GM12892 (cell line): ENCODE measurements at places on chromosomes 1 and 21.

GRCh38 chr1:29282924-29283803 is 46.8 kb downstream of the PTPRU start:
- no peak for DNase-seq

GRCh38 chr1:100065183-100065968 is 67.4 kb downstream of the SASS6 start:
- DNase-seq: no peak

- no peak for DNase-seq
Measured at GRCh38 chr1:58869638-58870297, 85.9 kb upstream of the JUN start.

DNA sequence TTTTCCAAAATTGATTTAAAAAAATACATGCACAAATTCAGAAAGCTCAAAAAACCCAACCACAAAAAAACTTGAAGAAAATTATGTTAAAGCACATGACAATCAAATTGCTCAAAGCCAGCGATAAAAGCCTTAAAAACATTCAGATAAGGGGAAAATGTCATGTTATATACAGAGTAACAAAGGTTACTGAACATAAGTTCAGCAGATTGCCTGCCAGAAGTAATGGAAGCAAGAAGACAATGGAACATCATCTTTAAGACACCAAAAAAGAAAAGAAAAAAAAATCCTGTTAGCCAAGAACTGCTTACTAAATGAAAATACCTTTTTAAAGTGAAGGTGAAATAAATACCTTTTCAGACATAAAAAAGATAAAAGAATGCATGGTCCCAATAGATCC is 147.2 kb upstream of the SGIP1 start:
- DNase-seq: no peak

GRCh38 chr1:215416497-215416896 is 150.6 kb upstream of the KCTD3 start:
- DNase-seq: no peak

DNA sequence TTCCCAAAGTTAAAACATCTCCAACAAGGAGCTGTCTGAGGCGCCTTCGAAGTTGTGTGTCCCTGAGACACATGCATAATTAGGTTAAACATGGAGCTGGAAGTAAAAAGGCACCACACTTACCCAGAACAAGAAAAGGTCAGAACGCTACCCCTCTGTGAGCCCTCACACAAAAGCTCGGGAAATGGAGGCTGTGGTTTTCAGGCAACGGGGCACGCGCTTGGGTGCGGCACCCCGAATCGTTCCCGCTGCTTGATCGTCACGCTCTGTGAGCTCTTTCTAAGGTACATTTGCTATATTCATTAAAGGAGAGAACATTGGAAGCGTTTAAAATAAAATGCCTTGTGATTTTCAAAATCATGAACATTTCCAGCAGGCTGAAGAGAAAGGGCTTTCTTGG is 12.5 kb downstream of the CAPN8 start:
- no peak for DNase-seq
